ENCODE measurements at places on chromosomes 2 and 18. TPM values are rescaled to one million over a fixed set of nuclear protein-coding genes. Genes with fewer than 3 reads are reported as not detected.

Gene SCN3A
- total RNA-seq = not detected

Gene GAL3ST2
- total RNA-seq = 0.36 TPM

Gene ZBTB7C
- 0.05 TPM for total RNA-seq

Gene LYG2
- 0.17 TPM for total RNA-seq

Gene DSG1
- total RNA-seq = not detected

Gene CDK5R2
- 3.1 TPM for total RNA-seq

Gene DNER
- 7.0 TPM for total RNA-seq

Measured in A549 treated with RU486 at 1 μM for 4 hours (cell line).